KBM-7 (cell line): ENCODE measurements at places on chromosomes 2 and 18.

DNA sequence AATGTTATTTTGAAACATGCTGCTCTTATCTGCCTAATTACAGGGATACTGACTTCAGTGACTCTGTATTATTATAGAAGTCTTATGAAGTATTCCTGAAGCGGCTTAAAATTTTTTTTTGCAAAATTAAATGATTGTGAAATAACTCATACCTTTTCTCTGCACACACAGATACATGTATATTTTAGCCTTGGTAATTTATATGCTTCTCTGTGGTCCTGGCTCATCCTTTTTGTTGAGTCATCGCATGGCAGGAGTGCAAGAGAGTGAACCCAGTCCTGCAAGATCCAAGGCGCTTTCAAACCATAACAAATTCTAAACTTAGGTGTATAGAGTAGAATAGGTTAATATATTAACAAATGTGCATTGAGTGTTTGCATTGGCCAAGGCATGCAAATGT is 8.6 kb downstream of the CCNT2 start:
- no peak for DNase-seq

DNA sequence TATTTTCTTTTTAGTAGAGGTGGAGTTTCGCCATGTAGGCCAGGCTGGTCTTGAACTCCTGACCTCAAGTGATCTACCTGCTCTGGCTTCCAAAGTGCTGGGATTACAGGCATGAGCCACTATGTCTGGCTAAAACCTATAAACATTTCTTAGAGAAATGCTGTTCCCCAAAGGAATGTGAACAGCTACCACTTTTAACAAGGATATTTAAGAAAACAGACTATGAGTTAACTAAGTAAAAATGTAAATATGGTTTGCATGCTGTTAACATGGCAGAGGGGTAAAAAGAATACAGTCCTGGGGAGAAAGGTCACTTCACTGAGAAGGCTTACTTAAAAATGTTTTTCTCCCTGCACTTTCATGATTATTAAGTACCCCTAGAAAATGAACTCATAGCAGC is 57.1 kb downstream of the SLC16A14 start:
- DNase-seq, result no peak

GRCh38 chr2:24874035-24874434 is 46.0 kb downstream of the ADCY3 start:
- DNase-seq, result no peak

GRCh38 chr2:69103419-69103818 is 90.4 kb downstream of the ANTXR1 start:
- DNase-seq, result no peak

DNA sequence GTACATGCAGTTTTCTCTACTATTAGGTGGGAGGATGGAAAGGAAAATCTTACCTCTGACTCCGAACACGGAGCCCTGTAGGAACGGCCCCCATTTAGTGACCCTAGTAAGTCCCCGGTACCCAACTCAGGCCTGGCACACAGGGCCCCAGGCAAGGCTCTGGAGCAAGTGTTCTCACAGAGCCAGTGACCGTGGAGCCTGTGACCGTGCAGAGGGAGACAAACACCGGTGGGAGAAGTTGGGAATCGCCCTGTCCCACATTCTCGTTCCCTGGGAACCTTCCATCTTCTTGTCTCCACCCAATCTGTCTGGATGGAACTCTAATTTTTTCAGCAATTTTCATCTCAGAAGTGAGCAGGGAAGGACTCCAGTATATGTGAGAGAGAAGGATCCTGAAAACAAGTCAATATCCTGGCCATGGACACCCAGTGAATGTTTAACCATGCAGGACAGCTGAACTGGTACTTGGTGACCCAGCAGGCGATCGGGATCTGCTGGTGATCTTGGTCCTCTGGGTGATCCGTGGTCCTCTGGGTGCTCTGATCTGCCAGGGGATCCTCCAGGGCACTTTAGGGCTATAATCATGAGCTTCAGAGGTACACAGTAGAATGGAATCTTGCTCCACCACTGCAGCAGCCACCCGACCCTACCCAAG is 348.6 kb upstream of the ID2 start:
- DNase-seq, result no peak

DNA sequence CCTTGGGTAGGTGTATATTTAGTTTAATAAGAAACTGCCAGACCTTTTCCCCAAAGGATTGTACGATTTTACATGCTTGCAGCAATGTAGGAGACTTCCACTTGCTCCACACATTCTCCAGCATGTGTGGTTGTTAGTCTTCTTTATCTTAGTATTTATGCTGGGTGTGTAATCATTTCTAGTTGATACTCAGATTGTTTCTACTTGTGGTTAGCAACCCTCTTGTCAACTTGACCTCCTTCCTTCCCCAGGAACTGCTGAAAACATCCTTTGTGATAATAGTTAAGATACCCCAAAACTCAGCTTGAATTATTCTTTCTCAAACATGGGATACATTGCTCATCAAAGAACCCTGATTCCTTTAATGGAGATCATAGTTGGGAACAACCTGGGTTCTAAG is 37.2 kb upstream of the CYBRD1 start:
- DNase-seq, result no peak

DNA sequence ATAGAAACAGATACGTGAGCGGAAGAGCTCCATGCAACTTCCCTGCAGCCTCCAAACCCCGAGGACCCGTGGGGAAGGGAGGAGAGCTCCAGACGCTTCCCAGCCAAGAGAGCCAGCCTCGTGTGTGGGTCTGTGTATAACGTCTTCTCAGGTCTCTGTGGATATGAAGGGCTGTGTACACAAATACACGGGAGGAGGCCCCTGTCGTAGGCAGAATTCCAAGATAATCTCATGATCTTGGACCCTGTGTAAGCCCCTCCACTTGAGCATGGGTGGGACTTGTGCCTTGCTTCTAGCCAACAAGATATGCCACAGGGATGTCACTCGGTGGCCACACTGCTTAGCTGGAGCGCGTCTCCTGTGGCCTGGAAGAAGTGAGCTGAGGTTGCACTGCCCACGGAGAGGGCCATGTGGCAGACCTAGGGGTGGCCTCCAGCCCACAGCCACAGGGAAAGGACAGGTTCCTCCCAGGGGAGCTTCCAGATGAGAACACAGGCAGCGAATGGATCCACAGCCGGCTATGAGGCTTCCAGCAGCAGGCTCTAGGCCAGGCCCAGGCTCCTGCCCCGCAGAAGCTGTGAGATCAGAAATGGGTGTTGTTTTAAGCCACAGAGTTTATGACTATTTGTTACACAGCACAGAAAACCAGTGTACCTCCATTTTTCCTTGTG is 15.6 kb upstream of the KLF11 start:
- no peak for DNase-seq

DNA sequence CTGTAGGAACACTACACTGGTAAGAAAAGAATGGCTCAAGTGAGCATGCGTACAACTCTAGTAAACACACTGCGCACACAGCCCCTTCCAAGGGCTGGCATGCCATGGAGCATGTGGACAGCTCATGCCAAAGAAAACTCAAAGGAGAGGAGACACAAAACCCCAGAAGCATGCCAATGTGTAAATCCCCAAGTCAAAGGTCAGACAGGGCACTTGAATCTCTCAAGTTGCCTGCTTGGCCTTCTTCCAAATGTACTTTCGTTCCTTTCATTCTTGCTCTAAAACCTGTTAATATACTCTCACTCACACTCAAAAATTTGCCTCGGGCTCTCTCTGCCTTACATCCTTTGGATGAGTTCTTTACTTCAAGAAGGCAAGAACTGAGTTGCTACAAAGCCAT is 365.3 kb downstream of the NBAS start:
- DNase-seq, result no peak

GRCh38 chr2:68223419-68223818 is 28.9 kb downstream of the PPP3R1 start:
- DNase-seq, result no peak

- DNase-seq, result peak; percentile 64
Measured at GRCh38 chr2:142938240-142938639, 60.8 kb downstream of the KYNU start.

DNA sequence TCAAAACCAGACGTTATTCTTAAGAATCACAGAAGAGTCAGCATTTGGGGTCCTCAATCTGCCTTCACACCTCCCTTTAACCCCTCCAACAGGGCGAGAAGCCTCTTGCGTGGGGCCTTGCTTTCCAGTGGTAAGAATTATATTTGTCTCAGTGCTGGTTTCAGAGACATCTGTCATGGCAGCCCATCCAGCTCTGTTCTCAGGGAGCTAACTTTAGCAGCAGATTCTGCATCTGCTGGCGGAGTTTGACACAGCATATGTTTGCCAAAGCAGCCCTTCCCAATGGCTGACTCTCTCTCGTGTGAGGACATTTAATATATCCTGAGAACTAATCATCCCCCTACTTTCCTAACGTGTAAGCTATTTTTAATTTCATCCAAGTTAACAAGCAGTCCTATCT is 91.5 kb upstream of the BCL11A start:
- DNase-seq, result no peak

DNA sequence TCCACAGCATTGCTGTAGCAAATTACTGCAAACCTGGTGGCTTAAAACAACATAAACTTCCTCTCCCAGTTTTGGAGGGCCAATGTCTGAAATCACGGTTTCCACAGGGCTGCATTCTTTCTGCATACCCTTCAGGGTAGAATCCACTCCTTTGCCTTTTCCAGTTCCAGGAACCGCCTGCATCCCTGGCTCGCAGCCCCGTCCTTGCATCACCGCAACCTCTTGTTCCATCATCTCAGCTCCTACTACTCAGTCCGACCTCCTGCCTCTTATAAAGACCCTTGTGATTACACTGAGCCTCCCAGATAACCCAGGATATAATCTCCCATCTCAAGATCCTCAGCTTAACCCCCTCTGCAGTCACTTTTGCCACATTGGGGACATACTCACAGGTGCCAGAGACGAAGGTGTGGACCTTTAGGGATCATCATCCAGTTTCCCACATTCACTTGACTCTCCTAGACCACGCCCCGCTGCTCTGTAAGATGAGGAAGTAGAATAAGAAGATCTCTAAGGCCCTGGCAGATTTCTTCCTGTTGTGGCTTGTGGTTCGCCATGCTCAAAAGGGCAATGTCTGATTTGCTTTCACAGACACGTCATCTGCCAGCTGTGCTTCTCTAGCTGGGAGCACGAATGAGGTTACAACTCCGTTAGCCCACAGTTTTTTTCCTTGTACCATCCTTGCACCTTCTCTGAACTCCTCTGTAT is 103.6 kb upstream of the AGAP1 start:
- peak; percentile 89 for DNase-seq

DNA sequence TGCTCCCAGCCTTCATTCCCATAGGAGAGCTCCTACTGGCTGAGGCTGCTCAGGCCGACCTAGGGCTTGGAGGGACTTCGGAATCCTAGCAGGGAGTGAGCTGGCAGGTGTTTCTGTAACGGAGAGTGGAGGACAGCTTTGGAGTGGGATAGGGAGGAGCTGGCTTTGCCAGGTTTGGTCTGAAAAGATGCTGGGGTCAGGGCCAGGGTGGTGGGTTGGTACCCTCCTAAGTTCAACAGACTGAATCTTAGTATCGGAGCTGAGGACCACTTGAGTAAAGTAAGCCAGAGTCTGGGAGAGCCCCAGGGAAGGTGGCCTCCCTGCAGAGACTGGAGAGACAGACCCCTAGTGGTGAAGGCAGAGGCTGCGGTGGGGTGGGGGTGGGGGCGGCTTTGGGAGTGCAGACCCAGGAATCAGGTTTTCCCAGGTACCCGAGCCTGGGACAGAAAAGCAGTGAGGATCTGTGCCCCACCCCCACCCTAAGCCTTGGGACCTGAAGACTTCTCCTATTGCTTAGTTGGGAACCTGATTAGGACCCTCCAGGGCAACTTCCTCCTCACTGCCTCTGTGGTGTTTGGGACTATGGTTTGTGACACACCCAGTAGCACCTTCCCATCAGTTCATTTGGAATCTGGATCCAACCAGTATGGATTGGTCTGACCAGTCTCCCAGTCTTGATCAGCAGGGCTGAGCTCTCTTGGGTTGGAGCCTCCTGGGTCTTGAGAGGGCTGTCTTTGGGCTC is 3.0 kb downstream of the CNNM4 start:
- peak; percentile 65 for DNase-seq

GRCh38 chr18:24878289-24878688 is 417.9 kb downstream of the HRH4 start:
- peak; percentile 58 for DNase-seq

DNA sequence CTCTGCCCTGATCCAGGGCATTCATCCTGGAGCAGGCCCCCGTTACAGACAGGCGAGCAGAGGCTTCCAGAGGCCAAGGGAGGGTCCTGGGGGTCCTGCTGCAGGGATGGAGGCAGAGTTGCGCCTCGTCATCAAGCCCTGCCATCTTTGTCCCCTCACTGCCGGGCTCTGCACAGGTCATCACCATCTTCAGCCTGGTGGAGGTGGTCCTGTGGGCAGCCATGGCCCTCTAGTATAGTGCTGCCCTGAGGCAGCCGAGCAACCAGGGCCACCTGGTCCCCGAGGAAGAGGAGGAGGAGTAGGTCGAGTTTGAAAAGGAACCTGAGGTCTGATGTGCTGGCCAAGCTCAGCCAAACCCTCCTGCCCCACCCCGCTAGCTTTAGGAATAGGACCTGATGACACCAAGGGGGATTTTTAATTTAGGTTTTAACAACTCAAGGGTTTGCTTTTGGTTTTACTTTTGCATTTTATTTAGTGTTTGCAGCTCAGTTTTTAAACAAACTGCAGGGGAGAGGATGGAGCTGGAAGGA is 8.8 kb upstream of the ALPI start:
- no peak for DNase-seq

- DNase-seq, result no peak
Measured at GRCh38 chr2:54864096-54864495, 140.6 kb downstream of the EML6 start.

- peak; percentile 45 for DNase-seq
Measured at GRCh38 chr2:74530239-74531187, 780 bp downstream of the HTRA2 start.

GRCh38 chr2:225429717-225430116 is 30.2 kb downstream of the NYAP2 start:
- no peak for DNase-seq

- DNase-seq, result no peak
Measured at GRCh38 chr18:56593906-56594305, 44.5 kb downstream of the TXNL1 start.

- DNase-seq, result no peak
Measured at GRCh38 chr2:225226441-225226840, 173.1 kb upstream of the NYAP2 start.

- peak; percentile 18 for DNase-seq
Measured at GRCh38 chr2:219997341-219997851, 370.0 kb downstream of the SLC4A3 start.

DNA sequence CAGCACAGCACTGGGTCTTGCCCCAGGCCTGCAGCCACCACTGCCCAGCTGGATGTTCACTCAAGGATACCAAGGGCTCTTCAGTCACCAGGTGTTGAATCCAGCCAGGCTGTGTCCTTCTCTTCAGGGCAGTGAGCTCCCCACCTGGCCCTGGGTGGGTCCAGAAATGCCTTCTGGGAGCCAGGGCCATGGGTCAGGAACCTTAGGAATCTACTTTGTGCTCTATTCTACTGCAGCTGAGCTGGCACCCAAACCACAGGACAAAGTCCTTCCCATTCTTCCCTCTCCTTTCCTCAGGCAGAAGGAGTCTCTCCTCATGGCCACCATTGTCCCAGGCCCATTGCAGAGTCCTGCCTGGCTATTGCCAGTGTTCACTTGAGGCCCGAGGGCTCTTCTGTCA is 13.0 kb downstream of the STRADB start:
- no peak for DNase-seq
